Stimulated activated CD8-positive, alpha-beta memory T cell treated with anti-CD3 and anti-CD28 coated beads, Interleukin-7, amount 100 ng/mL, for 1 hour (primary cell): ENCODE measurements at places on chromosomes 5 and 9.

GRCh38 chr9:70110194-70111041 is 66.8 kb downstream of the MAMDC2 start:
- no peak for DNase-seq

DNA sequence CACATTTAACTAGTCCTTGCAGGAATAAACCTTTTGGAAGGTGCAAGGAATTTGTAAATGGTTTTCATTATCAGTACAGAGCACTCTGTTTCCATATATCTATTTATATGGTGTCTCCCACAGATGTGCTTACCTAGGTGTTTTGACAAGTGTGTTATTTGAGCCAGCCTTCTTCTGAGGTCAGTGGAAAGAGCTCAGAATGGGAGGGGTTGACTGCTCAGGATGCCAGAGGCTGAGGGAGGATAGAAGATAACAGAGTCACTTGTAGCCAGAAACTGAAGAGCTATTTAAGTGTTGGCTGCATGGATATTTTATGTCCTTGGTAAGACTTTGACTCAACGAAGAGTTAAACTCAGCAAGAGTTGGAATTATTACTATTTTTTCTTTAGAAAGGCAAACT is 5.0 kb downstream of the CMYA5 start:
- no peak for DNase-seq

GRCh38 chr9:29769019-29769418 is 2195.7 kb upstream of the C9orf72 start:
- no peak for DNase-seq

DNA sequence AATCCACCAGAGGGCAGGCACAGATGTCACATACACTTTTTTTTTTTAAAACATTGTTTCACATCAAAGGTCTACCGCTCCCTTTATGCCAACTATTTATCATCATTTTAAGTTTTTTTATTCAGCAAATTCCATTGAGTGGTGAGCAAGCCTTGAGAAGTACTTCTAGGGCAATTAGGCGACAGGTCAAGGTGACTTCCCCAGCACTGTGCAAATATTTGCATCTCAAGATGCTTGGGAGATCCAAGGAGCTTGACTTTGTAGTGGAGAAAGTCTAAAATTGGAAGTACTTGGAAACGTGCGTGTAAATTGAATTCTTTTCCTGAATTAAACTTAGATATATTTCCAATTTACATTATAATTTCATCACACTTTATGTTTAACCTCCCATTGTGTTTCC is 211.1 kb downstream of the ICE1 start:
- no peak for DNase-seq

DNA sequence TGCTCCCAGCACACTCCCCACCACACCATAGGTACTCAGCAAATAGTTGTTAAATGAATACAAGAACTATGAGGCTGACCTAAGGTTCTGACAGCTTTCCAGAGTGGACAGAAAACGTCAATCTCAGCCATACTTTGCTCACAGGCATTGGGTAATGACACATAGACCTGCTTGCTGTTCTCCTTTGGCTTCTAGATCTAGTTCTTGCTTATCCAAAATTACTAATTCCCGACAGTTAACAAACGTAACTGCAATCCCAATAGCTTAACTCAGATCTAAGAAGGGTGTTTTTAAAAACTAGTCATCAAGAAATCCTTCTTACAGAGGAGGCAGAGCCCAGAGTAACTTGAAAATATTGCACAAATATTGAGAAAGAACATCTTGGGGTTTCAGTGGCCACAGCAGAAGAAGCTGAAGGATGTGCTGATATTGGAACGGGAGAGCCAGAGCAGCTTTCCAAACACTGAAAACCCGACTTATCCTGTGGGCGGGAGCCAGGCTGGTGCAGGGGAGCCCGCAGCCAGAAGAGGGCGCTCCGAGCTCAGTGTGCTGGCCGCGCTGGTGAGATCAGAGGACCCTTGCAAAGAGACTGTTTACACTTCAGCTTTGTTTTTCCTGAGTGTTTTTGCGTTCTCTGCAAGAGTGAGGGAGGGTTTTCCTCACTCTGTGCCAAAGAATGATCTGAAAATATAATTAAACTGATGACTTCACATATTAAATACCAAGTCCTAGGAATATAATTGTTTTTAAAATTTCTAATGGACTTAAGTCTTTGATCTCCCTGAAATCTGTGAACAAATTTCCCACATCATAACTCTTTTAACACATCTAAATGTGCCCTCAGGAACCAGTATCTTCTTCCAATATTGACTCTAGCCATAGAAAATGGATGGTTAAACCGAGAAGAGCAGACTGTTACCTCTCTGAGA is 30.3 kb downstream of the FGF1 start:
- DNase-seq: peak; percentile 32

DNA sequence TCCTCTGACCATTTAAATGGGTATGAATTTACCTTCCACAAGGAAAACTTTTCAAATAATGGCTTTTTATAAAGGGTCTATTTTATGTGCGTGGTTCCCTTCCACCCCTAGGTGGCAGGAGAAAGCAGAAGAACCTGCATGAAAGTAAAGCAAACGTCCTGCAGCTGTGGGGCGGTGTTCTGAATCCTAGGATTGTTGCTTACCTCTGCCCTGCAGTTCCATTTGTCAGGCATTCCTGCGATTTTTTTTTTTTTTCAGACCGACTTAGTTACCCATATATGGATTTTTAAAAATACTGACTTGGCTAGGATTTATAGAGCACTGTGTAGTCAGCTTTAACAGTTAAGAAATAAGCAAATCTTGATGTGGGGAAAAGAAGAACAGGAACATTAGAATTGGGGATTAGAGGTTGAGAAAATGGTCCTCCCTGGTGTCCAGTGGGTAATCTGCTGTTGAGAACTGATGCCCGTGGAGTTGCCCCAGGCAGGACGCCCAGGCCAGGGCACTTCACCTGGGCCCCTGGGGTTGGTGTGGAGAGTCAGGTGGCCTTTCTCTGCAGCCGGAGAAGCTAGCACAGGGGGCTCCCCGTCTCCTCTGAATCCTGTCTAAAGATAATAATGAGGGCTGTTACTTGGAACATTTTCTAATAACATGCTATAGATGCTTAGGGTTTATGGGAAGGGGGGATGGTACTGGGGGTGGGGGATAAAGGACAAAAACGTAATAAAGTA is 30.4 kb upstream of the LTC4S start:
- peak; percentile 23 for DNase-seq
